ENCODE measurements at places on chromosomes 16 and 17.

- DNase-seq = peak; percentile 48
These were observed 27.9 kb upstream of the TNRC6A start for GRCh38 chr16:24701521-24701951.

GRCh38 chr17:15454346-15454745 is 13.1 kb downstream of the CDRT4 start:
- DNase-seq = no peak

- DNase-seq = no peak
These were observed 7.2 kb upstream of the SLC52A1 start for GRCh38 chr17:5042157-5043022.

DNA sequence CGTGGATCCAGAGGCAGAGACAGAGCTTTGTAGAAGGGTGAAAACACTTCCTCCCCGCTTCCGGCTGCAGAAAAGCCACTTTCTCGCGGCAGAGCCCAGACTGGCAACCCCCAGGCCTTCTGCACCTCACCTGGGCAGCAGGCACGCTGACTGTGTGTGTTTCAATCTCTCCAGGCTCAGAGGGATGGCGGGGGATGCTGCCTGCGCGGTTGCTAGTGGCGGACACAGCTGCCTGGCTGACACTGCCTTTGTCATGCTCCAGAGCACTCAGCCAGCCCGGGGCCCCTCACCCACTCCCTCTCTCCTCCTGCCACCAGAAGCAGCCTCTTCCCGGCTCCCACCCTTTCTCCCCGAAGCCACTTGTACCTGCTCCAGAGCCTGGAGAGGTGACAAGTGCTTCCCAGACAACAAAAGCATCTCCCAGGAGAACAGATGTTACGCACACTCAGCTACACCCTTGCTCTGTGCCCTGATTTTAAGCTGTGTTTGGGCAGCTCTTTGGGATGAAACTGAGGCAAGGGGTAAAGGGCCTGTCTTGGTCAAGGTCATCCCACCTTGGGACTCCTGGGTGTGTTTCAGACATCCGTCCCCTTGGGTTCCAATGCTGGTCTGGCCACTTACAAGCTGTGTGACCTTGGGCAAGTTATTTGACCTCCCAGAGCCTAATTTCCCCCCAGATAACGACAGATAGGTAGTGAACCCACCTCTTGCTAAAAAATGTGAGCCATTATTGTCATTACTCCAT is 9.2 kb upstream of the GLIS2 start:
- no peak for DNase-seq

GRCh38 chr17:37672548-37673078 is 29.4 kb upstream of the DDX52 start:
- DNase-seq = no peak

DNA sequence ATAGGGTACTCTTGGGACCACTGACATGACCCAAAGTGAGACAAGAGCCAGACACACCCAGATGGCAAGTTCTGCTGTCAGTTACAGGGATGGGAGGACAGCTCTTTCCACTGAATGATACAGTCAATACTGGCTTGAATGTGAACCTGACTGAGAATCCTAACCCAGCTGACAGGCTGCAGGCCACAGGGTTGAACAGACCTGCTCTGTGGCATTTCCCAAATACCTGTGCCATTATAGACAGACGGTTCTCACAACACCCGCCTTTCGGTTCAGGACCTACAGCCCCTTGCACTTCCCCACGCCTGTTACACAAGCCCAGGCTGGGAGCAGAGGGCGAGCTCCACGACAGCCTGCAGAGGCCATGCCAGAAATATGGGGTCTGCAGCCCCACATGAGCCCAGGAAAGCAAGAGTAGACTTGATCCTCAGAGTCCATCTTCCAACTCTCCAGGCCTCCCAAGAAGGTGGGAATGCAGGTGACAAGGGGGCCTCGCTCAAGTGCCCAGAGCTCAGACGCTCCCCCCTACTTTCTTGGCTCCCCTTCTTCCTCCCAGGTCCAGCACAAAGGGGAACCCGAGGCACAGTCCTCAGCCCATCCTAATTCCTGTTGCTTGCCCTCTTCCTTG is 314.3 kb downstream of the SOX9 start:
- no peak for DNase-seq

DNA sequence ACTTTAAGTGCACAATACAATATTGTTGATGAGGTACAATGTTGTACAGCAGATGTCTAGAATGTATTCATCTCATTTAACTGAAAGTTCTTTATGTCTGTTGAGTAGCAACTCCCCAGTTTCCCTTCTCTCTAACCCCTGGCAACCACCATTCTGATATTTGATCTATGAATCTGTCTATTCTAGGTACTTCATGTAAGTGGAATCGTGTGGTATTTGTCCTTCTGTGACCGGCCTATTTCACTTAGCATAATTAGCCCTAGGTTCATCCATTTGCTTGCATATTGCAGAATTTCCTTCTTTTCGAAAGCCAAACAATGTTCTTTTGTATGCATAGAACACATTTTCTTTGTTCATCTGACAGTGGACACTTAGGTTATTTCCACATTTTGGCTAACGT is 10.8 kb downstream of the RGS9 start:
- no peak for DNase-seq

DNA sequence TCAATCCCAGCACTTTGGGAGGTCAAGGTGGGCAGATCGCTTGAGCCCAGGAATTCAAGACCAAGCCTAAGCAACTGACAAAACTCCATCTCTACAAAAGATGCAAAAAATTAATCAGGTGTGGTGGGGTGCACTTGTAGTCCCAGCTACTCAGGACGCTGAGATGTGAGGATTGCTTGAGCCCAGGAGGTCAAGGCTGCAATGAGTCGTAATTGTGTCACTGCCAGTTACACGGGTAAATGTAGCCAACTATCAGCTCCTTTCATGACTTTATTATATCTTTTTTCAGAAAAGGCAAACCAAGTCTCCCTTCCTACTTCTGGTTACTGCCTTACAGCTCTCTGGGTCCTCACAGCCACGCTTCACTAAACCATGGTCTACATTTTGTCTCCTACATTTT is 4.0 kb downstream of the SDF2 start:
- DNase-seq = no peak

- DNase-seq = peak; percentile 91
These were observed 4.0 kb downstream of the MAFG start for GRCh38 chr17:81923302-81924260.

- DNase-seq = no peak
These were observed 7.2 kb upstream of the EXOSC6 start for GRCh38 chr16:70258946-70259345.
